ENCODE measurements at places on chromosomes 16 and 17. TPM values are rescaled to one million over a fixed set of nuclear protein-coding genes. Genes with fewer than 3 reads are reported as not detected.

- no peak for DNase-seq
These were observed 169.5 kb upstream of the ZNF267 start for GRCh38 chr16:31704138-31704537.

DNA sequence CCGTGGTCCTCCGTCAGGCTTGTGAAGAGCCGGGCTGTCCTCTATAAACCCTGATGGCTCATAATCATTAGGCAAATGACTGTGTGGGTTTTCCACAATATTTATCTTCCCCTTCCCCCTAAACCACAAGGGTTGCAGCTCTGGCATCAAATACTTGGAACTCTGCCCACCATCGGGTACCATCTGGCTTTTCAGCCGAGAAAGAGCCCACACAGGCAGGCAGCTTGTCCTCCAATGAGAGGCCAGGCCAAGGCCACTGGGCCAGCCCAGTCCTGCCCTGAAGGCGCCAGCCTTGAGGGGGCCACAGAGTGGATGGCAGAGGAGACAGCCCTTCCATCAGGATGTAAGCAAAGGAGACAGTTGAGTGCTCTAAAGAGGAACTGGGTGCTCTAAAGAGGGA lies 31.8 kb upstream of the NAT9 start:
- no peak for DNase-seq

DNA sequence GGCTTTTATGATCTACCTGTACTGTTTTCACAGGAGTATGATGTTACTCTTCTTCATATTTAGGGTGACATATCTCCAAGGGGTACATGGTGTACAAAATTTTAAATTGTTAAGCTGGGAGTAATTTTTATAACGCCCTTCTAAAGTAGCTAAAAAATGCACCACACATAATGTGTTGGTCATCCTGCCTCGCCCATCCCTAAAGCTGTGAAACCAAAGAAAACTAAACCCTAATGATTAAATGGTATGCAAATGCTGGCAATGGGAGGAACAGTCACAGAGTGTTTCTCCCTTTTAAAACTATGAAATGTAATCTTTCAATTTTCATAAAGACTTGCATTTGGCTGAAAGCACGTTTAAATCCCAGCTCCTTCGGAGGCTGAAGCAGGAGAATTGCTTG lies 2.0 kb upstream of the KRT24 start:
- no peak for DNase-seq

- DNase-seq: no peak
These were observed 34.2 kb upstream of the APPBP2 start for GRCh38 chr17:60559995-60560859.

DNA sequence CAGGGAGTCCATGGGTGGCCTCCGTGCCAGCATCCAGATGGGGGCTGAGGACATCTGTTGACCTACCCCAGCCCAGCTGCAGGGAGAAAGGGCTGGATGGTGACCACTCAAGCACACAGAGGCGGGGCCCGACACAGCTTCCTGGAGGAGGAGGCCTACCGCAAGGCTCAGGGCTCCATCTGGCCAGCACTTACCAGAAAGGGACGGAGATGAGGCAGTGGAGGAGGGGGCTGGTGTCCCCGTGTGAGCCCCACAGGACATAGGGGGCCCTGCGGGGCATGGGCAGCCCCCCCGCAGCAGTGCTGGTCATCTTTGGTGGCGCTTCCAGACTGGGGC lies 147.5 kb upstream of the CIBAR2 start:
- no peak for DNase-seq

DNA sequence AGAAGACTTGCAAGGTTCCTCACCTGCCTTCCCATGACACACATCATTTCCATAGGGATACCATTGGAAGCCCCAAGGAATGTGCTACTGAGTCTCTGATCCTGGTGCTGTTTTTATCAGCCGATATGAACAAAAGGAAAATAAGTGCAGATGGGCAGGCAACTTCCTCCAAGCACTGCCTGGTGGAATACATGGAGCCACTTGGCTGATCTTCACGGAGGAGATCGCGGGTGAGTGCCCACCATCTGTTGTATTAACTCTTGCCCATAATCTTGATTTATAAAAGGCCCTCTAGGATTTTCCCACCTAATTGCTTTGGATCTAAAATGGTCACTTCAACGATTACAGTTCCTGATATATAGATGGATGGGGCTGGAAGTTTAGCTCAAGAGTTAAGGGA lies 24.7 kb upstream of the CDRT15 start:
- no peak for DNase-seq

DNA sequence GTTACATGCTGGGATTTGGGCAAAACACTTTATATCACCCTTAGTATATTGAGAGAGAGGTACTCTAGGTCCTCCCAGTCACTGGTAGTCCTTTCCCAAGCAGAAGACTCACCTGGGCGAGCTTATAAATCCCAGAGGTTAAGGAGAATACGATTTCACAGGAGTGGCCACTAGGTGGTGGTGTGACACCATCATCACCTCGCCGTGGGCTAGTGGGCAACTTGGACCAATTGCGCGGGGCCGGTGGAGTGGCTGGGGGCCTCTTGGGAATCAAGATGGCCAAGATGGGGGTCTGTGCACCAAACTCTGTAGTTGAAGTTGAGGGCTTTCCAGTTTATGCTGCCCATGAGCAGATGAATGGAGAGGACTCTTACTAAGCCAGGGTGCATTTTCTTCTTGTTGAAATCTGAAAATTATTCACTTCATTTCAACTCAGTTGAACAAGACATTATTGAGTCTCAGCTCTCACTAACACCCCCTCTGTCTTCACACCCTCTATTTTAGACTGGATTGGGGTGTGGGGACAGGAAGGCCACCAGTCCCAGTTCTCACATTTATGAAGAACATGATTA lies 38.2 kb upstream of the PIRT start:
- peak; percentile 23 for DNase-seq

GRCh38 chr16:86180780-86181179 lies 281.8 kb downstream of the IRF8 start:
- DNase-seq: no peak

GRCh38 chr17:5019475-5019956 lies 15.7 kb downstream of the SLC52A1 start:
- DNase-seq: no peak

DNA sequence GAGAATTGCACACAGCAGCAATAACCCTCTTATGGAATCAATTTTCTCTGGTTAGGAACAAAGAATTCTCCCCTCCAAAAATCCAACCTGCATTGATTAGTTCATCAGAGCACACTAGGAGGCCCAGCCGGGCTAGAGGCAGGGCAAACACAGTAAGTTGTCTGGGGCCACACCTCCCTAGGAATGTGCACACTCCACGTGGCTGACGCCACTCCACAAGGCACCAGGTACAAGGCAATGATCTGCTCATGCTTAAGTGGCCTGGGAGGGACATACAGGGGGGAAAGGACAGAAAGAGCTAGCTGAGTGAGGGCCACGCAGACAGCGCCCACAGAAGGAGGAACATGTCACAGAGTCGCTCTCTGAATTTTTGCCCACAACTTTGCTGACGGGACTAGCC lies 107.6 kb downstream of the SLC39A11 start:
- DNase-seq: no peak

GRCh38 chr16:49366669-49367068 lies 6.9 kb upstream of the C16orf78 start:
- no peak for DNase-seq

- no peak for DNase-seq
These were observed 76.5 kb upstream of the ZNF423 start for GRCh38 chr16:49932434-49932833.

- DNase-seq: no peak
These were observed 3.0 kb upstream of the TBX2 start for GRCh38 chr17:61396586-61397085.

DNA sequence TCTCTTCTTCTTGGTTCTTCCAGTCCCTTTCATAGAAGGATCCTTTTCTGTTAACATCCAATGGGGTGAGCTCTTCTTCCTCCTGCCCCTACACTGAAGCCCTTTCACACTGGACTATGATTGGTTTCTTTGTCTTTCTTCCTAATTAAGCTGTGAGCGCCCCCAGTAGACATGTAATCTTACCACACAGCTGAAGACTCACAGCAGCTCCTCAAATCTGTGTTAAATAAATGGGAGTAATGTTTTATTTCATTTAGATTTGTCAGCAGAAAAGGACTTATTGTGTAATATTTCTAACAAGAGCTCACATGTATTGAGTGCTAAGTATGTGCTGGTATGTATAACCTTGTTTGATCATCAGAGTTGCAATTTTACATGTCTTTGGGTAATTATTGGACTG lies 55.7 kb downstream of the TOX3 start:
- no peak for DNase-seq

DNA sequence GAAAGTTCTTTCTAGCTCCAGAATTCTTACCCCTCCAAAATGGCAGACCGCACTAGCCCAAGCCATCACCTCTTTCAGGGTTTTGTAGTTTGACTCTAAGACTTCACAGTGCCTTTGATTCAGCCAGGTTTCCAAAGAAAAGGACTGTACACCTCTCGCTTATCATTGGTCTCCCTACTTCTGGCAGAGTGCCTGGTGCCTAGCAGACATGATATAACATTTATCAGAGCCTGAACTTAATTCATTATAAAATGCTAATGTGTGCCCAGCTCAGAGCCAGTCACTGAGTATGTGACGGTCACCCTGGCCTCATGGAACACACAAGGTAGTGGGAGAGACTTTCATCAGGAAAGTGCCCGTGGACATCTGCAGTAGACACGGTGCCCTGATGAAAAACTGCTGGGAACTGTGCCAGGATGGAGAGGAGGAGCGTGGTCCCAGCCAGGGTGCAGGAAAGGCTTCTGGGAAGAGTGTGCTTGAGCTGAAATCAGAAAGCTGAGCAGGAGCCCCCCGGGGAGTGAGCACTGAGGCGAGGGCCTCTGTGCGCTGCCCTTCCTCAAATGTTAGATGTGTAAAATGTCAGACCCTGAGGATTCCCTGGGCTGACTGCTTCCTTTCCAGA lies 34.3 kb upstream of the LGALS9 start:
- no peak for DNase-seq

DNA sequence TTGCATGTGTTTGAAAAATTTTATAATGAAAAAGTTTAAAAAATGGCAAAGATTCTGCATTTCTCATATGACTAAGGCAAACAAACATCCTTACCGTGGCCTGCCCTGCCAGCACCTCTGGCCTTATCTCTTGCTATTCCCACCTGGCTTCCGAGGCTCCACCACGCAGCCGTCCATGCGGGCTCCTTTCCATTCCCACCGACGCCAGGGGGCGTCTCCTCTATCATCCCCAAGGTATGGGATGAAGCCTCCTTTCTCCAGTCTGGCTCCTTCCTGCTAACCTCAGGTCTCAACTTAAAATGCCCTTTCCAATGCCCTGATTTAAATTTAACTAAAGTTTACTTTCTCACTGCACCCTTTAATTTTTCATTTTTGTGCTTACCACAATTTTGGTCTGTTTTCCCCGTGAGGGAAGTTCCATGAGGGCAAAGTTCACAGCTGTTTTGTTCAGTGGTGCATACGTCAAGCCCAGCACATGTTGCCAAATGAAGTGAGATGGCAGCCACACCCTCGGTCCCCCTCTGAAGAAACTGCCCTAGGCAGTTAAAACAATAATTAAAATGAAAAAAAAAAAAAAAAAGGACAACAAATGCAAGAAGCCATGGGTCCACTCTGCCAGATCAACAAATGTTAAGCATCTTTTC lies 13.3 kb upstream of the SDK2 start:
- DNase-seq: no peak

DNA sequence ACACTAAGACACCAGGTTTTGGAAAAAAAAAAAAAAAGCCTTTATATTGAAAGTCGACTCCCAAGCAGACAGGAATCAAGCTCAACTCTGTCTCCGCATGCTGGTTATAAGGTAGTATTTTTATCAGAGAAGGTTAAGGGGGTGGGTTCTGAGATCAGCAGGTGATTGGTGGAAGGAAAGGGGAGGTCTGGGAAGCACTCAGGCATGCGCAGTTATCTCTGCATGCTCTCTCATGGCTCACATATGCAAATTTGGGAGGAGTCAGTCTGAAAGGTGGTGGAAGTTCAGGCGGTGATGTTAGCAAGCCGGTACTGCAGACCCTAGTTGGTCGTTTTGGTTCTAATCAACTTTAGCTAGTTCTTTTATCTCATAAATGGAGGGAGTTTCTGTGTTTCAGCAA lies 357.6 kb upstream of the C16orf82 start:
- no peak for DNase-seq

- peak; percentile 22 for DNase-seq
These were observed 1.0 kb downstream of the RSPRY1 start for GRCh38 chr16:57186872-57187854.

- no peak for DNase-seq
These were observed 156.4 kb downstream of the CMIP start for GRCh38 chr16:81601008-81601428.

DNA sequence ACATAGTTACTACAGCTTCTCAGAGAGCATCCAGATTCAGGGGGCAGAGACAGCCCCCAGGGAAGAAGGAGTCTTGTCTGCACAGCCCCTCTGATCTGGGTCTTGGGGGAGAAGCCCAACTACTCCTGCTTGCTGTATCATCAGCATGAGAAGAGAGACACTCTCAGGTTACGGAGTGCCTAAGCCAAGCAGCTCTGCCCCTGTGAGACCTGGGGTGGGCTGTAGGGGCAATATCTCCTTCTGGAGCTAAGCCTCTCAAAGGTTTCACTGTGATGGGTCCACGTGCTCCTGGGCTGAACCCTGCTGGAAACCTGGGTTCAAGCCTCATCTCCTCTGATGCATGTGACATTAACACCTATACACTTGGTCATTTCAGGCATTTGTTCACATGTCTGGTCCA lies 123.2 kb downstream of the CPPED1 start:
- DNase-seq: no peak

DNA sequence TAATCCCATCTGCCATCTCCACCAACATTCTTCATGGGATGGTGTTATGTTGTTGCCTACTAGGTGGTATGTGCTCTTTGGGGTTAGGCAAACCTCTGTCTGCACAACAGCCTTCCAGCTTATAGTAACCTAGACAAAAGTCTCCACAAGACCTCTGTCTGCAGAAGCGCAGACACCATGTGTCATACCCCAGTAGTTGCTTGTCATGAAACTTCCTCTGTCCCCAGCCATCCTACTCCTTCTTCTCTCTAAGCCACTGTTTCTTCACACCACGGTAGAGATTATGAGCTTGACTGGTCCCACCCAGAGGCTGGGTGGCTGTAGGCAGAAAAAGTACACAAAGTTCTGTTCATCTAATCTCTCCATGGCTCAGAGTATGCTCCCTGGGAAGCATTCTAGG lies 100.3 kb downstream of the MAF start:
- no peak for DNase-seq

STAC2 gene
- 14.4 TPM for total RNA-seq

CLDN6 gene
- total RNA-seq: 4.1 TPM

CD7 gene
- total RNA-seq: not detected

ZACN gene
- total RNA-seq: not detected

TEKT3 gene
- 0.90 TPM for total RNA-seq

TBC1D3 gene
- not detected for total RNA-seq

METTL9 gene
- total RNA-seq: 126 TPM

ATAD5 gene
- total RNA-seq: 3.2 TPM

TEX14 gene
- 0.28 TPM for total RNA-seq

KCNAB3 gene
- 19.5 TPM for total RNA-seq

RHBDL3 gene
- total RNA-seq: 2.4 TPM

CCL17 gene
- not detected for total RNA-seq

HOXB4 gene
- not detected for total RNA-seq

CYGB gene
- 33.2 TPM for total RNA-seq

MAPK7 gene
- 3.3 TPM for total RNA-seq
